ENCODE measurements at places on chromosomes 1 and 21.
A peak's percentile ranks its signal among the peaks of the same experiment; 100 is the strongest.

DNA sequence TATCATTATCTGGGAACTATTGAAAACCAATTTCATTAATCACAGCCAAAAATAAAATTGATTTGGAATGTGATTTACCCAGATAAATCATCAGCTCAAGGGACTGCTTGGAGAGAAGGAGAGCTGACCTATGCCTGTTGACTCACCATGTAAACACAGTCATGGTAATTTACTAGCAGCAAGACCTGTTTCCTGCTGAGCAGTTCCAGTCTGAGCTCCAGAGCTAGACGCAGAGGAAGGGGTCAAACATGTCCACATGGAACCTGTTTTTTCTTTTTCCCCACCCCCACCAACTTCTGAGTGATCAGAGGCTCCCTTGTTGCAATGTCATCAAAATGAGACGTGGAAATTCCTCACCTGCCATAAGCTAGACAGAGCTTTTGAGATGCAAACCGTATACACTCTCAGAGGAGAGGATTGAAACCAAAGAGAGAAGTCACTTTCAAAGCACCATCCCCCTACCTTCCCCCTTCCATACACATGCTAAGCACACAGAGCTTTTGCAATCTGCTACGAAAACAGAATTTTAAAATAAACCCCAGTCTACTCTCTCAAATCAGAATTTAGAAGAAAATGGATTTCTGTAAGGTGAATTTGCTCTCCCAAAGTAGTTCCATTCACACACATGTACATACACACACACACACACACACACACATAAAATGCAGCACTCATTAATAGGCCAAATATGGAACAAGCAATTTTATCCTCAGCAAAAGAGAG, 55.9 kb upstream of the PTGFRN start:
- peak; percentile 89 for DNase-seq

- DNase-seq = peak; percentile 69
Measured at GRCh38 chr1:119870917-119871596, 25.3 kb downstream of the ADAM30 start.

DNA sequence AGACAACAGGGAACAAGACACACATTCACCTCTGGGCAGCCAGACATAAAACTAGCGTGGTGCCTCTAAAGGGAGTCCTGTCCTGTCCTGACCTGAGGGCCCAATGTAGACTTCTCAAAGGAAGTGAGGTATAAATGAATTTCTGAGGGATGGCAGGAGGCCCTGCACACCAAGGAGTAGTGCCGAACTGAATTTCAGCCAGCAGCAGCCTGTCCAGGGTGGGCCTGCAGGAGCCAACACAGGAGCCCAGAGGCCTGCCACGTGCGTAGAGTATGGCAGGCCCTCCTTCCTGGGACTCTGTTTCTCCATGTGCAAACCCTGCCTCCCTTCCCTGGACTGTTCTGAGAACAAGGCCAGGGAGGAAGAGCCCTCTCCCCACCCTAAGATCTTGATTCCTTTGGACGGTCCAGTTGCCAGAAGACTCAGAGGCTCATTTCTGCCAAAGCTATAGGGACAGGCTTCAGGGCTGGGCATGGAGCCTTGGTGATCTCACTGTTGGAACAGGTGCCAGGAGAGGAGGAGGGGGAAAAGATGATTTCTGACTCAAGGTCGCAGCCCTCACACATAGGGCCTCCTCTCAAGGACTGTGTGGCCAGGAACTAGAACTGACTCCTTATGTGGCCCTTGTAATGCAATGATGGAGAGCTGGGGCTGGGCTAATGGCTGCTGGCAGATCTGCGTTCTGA, 1.8 kb upstream of the FABP3 start:
- peak; percentile 32 for DNase-seq

DNA sequence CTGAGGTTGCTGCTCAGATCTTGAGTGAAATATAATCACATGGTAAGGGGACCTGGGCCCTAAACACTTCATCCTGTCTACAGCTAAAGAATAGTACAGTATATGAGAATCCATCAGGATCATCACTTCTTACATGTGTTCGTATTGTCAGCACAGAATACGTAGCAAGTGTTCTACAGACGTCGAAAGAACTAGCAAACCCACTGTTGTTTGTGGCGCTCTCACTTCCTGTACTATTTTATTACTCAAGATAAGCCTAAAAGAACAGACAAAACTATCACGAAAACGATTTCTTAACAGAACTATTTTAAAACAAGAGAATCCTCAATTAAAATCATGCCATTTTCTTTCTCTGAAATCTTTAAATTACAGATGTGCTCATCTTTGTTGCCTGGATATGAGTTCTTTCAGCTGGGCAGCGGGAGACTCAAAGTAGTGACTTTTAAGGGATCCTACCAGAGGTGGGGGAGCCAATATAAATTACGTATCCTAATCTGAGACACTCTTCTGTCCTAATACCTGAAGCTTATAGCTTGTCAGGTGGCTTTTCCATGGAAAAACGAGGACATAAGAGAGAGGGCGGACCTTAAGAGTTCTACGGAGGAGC, 724 bp downstream of the ST7L start:
- peak; percentile 76 for DNase-seq

DNA sequence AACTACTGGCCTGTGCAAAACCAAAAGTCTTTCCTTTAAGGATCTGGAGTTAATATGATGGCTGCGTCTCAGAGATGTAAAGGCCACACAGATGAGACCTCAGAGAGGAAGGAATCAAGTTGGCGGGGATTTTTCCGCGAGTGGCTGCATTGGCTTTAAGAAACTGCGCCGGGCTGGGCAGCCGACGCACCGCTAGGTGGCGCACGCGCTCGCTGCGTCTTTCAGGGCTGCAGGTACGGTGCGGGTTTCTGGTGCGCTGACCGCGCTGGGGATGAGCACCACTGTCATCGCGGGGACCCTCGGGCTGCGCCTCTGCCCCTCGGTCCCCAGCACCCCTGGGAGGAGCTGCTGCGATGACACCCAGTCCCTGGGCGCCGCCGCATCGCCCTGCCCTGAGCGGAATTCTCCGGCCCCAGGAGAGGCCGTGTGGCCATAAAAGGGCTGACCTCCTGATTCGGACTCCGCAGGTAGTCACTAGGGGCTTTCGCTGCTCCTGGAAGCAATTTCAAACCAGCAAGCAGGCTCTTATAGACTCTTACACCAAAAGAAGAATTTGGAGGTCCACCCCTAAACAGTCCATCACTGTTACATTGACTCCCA, 241.0 kb downstream of the KCNJ6 start:
- DNase-seq = peak; percentile 40

DNA sequence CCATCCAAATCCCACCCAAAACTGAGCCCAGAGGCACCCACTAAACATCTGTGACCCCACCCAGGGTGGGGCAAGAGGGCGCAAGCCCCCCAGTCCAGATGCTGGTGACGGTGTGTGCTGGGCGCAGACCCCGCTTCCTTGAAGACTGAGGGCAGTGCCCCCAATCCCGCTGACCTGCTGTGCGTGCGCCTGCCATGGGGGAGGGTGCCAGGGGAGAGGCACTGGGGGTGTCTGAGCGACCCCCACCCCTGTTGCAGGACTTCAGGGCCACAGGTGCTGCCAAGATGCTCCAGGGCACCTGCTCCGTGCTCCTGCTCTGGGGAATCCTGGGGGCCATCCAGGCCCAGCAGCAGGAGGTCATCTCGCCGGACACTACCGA, 13.3 kb downstream of the COL6A2 start:
- DNase-seq = no peak

DNA sequence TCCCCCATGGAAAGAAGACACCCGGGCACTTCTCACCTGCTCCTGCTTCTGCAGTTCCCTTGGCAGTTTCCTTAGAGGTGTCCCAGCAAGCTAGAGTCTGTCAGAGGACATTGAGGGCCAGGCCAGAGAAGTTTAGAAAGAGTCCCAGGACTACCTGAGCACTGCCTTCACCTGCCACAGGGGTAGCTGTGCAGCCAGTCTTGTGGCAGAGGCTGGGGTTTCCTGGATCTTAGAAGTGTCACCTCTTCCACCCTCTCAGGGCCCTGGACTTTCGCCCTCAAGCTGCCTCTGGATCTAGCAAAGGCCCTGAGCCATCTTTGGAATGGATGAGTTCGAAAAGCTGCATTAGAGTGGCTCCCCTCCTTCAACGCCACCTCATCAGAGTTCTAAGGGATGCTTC, 34.9 kb upstream of the BTG2 start:
- DNase-seq = no peak

DNA sequence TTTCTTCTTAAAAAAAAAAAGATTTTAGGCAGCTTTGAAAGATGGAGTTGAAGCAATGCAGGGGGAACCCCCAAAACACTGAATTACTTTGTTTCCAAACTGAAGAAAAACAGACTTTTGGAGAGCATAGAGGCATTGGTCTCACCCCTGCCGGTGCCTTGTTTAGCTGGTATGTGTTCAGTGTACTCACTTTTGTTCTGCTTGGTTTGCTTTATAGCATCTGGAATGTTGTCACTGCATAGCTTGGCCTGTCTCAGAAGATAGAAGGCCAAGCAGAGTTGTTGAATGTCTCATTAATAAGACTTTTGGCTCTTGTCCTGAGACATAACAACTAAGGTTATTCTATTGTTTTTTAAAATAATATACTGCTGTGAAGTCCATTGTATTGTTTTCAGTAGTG, 6.9 kb downstream of the THRAP3 start:
- no peak for DNase-seq

DNA sequence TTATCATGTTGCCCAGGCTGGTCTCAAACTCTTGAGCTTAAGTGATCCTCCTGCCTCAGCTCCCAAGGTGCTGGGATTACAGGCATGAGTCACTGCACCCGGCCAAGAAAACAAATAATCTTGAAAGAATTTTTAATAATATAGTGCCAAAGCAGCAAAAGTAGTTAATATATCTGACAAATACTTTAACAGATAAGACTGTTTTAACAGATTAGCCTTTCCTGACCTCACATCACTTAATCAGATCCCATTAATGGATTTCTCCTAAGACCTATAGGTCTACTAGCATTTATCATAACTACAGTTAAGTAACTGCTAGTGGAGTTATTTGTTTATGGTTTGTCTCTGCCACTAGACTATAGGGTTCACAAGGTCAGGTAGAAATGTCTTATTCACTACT, 61.1 kb upstream of the HP1BP3 start:
- peak; percentile 75 for DNase-seq

- peak; percentile 93 for DNase-seq
Measured at GRCh38 chr1:213987927-213988506, at the start of gene PROX1. Gene PROX1, plus strand, starts transcription at chr1:213987973. Its CDS starts 8,563 bp downstream, at chr1:213996536.
